NCI-H1694 (cell line): ENCODE measurements at places on chromosomes 1 and 21.

- DNase-seq = no peak
These were observed 53.9 kb downstream of the LAMC1 start for GRCh38 chr1:183077097-183077496.

DNA sequence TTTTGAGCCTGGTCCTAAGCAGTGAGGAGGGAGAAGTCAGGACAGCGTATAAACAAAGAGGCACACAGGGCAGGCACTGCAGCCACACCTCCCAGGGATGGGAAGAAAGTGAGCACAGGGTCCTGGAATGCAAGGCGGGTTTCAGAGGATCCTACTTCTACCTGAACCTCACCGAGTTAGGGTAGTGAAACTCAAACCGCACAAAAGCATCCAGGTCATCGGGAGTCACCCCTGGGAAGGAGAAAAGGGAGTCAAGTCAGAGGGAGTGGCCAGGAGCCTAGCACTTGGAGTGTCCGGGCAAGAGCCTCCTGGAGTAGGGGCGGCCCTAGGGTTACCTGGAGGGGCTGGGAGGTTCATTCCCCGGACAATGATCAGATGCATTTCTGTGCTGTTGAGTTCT lies 10.6 kb downstream of the CC2D1B start:
- no peak for DNase-seq

DNA sequence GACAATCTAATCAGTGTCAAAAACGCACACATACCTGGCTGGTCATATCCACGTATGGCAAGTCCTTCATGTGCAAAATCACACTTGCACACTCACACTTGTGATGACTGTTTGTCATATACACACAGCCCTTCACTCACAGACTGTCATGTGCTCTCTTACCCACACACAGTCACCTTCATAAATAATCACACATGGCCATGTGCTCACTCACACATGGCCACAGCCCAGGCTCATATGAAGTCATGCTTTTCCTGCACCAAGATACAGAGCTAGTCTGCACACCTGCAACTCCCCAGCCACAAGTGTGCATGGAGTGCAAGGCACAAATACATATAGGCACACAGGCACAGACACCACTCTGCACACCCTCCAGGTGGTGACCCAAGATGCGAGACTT lies 45.4 kb upstream of the FOXO6 start:
- no peak for DNase-seq

GRCh38 chr21:46553993-46554392 lies 50.9 kb downstream of the S100B start:
- DNase-seq = no peak

- DNase-seq = no peak
These were observed 6.8 kb upstream of the AK2 start for GRCh38 chr1:33043267-33044092.

GRCh38 chr1:206892351-206892984 lies 4.8 kb upstream of the IL24 start:
- DNase-seq = no peak

- no peak for DNase-seq
These were observed 49.0 kb upstream of the NADK start for GRCh38 chr1:1827089-1827848.

- no peak for DNase-seq
These were observed 23.9 kb downstream of the BTF3L4 start for GRCh38 chr1:52080014-52080415.

GRCh38 chr1:40451238-40451585 lies 936 bp downstream of the ZFP69B start:
- no peak for DNase-seq

DNA sequence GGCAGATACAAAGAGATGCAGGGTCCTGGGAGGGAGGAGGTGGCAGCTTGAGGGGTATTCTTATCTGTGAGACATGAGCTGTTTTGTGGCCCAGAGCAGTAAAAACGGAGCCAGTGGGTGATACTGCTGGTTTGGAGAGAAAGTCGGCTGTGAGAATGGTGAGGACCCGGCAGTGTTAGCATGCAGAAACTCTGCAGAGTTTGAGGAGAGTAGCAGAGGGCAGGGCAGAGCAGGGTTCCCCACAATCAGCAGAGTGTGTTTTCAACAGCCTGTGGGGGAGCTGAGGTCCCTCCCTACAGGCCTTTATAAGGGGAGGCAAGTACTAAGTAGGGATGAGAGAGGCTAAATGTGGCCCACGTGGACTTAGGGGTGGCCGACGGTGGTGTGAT lies 423 bp downstream of the SLAMF8 start:
- DNase-seq = no peak

GRCh38 chr1:111756124-111756513 lies 418 bp downstream of the DDX20 start:
- no peak for DNase-seq

- DNase-seq = no peak
These were observed 5.7 kb downstream of the DOCK7 start for GRCh38 chr1:62682531-62682930.

GRCh38 chr1:54397090-54397591 lies 9.1 kb downstream of the SSBP3 start:
- no peak for DNase-seq

DNA sequence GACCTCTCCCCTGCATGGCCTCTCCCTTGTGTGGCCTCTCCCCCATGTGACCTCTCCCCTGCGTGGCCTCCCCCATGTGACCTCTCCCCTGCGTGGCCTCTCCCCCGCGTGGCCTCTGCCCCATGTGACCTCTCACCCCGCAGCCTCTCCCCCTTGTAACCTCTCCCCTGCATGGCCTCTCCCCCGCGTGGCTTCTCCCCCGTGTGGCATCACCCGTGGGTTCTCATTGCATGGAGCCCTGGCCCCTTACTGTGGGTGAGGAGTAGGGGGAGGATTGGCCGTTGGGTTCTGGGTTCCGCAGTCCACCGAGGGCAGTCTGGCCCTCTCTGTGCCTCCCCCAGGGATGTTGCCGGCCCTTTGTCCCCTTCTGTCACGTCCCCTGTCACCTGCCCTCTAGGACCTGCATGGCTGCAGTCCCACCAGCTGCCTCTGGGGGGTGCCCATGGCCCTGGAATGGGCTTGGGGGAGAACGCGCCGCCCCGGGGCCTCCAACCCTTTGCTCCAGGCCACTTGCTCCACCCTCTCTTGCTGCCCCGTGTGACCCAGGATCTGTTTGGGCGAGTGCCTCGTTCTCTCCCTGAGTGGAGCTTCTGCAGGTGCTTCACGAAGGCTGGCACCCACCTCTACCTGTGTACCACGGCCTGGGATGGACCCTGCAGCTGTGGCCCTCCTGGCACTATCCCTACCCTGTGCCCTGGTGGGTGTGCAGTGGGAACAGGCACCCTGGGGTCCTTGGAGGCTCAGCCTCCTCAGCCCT lies 21.3 kb downstream of the RRP1 start:
- DNase-seq = peak; percentile 83

DNA sequence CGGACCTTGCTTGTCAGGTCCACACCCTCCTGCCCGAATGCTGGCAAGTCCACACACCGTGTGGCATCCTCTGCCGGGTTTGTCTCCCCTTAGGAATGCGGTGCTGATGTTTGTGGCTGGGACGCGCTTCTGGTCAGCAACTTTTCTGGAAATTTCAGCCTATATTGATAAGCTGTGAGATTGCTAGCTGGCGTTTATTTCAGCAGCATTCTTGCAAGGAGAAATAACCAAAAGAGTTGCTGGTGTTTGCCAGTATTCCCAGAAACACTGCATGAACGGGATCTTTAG lies 601 bp downstream of the CEPT1 start:
- DNase-seq = no peak

- DNase-seq = no peak
These were observed 2.0 kb downstream of the GPX7 start for GRCh38 chr1:52604063-52604770.

DNA sequence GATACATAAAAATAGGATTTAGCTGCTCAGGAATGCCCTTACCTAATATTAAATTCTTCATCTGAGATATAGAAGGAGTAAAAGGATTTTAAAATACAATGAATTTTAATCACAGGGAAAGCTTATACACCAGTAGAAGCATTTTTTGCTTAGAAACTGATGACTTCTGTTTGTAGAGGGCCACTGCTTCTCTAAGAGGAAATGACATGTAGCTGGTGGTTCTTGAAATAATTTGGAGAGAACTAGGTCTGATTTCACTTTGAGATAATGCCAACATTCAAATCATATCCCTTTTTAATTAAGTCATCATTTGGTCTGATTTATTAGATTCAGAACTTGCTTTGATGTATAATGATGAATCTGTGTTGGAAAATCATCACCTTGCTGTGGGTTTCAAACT lies 166.6 kb upstream of the SGIP1 start:
- no peak for DNase-seq

DNA sequence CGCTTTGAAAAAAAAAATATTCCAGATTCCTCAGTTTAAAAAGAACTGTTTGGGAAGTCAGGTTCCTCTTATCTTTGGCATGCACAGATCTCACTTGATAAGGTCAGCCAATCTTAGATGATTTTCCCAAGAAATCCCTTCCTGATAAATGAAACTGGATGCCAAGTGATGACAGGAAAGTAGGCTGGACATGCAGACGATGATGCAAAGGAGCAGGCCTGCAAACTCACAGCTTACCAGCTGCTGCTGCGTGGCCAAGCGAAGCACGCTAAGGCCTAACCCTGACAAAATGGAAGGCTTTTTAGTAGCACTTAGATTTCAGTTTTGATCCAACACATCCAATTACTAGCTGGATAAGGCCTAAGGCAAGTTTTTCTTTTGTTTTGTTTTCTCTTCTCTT lies 10.1 kb downstream of the TADA1 start:
- DNase-seq = no peak

- no peak for DNase-seq
These were observed 38.6 kb downstream of the GPR3 start for GRCh38 chr1:27430903-27431600.

- DNase-seq = no peak
These were observed 909 bp upstream of the APP start for GRCh38 chr21:26171258-26172100.

DNA sequence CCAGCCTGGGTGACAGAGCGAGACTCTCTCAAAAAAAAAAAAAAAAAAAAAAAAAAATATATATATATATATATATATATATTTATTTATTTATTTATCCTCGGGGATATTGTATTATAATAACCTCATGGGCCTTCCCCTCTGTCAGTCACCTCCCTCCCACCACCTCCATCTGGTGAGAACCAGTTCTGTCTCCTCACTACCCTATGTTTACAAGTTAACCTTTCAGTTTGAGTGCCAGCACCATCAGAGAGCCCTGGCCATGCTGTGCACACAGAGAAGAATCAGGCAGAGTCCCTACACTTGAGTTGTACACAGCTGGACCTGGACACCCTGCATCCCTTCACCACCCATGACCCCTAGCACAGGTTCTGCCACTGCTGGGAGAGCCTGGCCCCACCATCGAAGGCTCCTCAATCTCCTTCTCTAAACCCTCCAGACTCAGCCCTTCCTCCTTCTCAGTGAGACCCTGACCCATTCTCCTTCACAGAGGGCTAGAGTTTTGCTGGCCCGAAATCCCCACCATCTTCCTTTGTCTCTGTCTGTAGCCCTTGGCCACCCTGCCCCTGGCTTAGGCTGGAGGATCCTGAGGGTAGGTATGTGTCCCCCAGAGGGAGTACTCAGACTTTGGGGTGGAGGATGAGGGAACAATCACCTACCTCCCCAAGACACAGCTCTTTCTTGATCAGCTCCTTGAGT lies 1.2 kb downstream of the S100A5 start:
- no peak for DNase-seq

DNA sequence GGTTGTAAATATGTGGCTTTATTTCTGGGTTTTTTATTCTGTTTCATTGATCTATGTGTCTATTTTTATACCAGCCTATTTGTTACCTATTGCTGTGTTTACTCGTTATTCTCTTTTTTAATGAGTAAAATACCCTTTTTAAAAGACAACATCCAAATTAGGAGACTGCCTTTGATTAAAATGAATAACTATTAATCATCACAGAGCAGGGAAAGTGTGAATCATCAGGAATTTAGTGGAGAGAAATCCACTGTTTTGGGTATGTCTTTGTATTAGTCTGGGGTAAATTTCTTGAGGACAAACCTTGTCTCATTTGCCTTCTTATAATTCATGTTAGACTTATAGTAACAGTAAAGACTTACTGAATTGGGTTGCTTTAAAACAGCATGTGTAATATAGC lies 12.1 kb downstream of the DISC1 start:
- DNase-seq = no peak

GRCh38 chr1:17671314-17671705 lies 83.8 kb upstream of the ACTL8 start:
- no peak for DNase-seq

GRCh38 chr1:1899266-1899966 lies 8.5 kb upstream of the GNB1 start:
- DNase-seq = no peak

DNA sequence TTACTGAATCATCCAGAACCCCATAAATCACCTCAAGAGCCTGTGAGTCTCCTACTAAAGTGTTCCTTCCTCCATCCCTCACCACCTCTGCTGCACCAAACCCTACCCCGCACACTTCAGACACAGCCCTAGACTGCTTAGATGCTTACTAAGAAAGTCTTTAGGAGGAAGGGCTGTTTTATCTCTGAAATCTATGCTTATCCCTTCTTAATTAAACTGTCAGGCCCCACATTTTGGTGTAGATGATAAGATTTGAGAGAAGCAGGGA lies 216.8 kb upstream of the SGIP1 start:
- DNase-seq = no peak

GRCh38 chr1:17837233-17838030 lies 82.3 kb downstream of the ACTL8 start:
- no peak for DNase-seq

GRCh38 chr1:201332021-201332420 lies 45.5 kb downstream of the TNNT2 start:
- DNase-seq = no peak

- no peak for DNase-seq
These were observed 2.2 kb upstream of the SH3BGRL3 start for GRCh38 chr1:26277719-26278118.

- no peak for DNase-seq
These were observed 28.3 kb downstream of the TP73 start for GRCh38 chr1:3680488-3681230.

- DNase-seq = no peak
These were observed 214.1 kb upstream of the USP24 start for GRCh38 chr1:55428944-55429931.

DNA sequence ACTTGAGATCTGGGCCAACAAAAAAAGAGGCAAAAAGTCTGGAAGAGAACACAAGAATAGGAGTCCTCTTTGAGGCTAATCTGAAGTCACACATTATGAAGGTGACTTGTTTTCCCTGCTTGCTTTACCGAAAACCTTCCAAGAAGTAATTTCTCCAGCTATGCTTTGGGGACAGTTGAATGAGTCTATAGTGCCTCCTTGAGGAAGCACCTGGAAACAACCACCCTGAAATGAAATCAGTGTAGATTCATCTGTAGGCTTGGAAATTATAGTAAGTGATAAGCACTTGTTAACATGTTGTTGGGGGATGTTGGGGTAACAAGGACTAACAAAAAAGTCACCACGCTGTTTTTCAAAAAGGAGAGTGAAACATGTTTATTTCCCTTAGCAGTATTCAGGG lies 23.4 kb upstream of the RPTN start:
- peak; percentile 57 for DNase-seq

- DNase-seq = peak; percentile 94
These were observed 440 bp downstream of the PIGP start for GRCh38 chr21:37072274-37072987.

- no peak for DNase-seq
These were observed 820.2 kb upstream of the ADAMTS5 start for GRCh38 chr21:27787046-27787445.

GRCh38 chr21:36203603-36203889 lies 46.9 kb downstream of the DOP1B start:
- no peak for DNase-seq
